ENCODE measurements at places on chromosomes 3 and 15.

DNA sequence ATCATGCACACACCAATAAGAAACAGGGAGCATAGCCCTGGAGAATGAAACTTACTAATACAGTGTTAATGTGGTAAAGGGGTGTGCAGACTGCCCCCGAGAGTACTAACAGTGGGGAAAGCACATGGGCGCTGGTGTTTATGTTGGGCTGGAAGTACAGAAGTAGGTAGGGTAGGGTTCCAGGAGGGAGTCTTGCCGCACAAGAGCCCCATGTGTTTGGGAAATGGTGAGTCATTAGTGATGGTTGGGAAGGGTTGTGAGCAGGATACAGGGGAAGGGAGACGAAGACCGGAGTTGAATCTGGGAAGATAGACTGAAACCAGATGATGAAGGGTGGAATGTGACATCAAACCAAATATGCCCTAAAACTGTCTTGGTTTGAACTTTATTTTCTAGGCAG is 117.1 kb downstream of the THSD4 start:
- DNase-seq: no peak

GRCh38 chr15:50049871-50050270 is 69.2 kb downstream of the ATP8B4 start:
- DNase-seq: no peak

DNA sequence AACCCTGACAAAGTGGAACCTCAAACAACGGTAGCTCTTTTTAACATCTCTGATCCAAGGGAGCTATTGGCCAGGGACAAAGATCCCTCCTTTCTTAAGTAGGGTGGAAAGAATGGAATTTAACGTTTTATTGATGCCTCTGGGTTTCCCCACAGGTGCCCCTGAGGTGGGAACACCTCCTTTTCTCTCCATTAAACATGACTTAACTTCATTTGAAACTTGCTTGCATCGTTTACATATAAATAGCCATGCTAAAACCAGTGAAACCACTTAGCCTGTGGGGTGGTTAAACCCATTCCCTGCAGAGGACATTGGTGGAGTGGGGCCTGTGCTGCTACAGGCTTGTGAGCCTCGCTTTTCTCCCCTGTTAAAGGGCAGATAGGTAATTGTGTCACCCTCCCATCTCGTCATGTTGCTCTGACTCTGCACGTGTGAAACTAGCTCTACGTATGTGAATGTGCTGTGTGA is 9.7 kb downstream of the CGNL1 start:
- DNase-seq: no peak

DNA sequence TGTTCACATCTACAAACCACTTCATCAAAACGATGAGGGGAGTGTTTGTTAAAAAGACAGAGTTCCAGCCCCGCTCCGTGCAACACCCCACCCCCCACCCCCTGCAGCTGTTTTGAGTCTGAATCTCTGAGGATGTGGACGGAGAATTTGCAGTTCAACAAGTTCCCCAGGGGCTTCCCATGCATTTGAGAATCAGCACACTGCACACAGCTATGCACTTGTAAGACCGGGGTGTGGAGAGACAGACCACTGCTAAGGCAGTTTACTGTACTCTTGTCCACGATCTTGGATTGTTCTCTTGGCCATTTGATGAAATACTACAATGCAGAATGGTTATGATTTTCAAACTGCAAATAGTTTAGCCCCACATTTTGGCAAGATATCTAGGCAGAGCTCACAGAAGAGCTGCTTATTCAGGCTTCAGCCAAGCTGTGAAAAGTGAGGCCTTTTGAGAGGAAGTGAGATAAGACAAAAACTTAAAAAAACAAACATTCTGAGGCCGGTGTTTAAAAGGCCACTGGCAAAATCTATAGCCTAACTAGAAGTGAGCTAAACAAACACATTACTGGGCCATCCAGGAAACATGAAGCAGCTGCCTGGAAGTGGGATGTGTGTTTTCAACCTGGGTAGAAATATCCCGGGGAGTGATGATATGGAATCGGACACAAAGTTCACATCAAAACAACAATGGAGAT is 308.2 kb upstream of the ADAMTS9 start:
- no peak for DNase-seq

- no peak for DNase-seq
Observed at GRCh38 chr3:118740722-118741290, 293.8 kb downstream of the IGSF11 start.

DNA sequence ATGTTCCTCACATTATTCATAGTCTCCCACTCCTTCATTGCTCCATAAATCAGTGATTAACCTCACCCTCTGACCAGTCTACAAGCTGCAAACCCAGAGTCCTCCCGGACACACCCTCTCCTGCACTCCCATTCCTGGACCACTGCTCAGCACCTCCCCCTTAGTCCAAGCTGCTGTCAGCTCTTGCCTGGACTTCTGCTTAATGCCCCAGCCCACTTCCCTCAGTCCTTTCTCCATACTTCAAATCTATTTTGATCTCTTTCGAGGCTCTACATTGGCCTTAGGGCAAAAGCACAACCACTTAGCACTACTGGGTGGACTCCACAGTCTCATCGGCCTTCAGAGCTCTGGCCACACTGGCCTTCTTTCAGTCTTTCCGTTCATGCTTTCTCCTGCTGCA is 79.4 kb upstream of the FAM98B start:
- DNase-seq: no peak

All from globus pallidus (tissue), 1 donor.